ENCODE measurements at places on chromosomes 16 and 17. TPM values are rescaled to one million over a fixed set of nuclear protein-coding genes. Genes with fewer than 3 reads are reported as not detected.

GRCh38 chr17:57674894-57675293, 70.2 kb downstream of the CCDC182 start:
- DNase-seq: no peak

- DNase-seq: no peak
Measured at GRCh38 chr16:11784038-11784369, 13.1 kb downstream of the ZC3H7A start.

DNAI2 gene
- total RNA-seq: 0.27 TPM

DNA sequence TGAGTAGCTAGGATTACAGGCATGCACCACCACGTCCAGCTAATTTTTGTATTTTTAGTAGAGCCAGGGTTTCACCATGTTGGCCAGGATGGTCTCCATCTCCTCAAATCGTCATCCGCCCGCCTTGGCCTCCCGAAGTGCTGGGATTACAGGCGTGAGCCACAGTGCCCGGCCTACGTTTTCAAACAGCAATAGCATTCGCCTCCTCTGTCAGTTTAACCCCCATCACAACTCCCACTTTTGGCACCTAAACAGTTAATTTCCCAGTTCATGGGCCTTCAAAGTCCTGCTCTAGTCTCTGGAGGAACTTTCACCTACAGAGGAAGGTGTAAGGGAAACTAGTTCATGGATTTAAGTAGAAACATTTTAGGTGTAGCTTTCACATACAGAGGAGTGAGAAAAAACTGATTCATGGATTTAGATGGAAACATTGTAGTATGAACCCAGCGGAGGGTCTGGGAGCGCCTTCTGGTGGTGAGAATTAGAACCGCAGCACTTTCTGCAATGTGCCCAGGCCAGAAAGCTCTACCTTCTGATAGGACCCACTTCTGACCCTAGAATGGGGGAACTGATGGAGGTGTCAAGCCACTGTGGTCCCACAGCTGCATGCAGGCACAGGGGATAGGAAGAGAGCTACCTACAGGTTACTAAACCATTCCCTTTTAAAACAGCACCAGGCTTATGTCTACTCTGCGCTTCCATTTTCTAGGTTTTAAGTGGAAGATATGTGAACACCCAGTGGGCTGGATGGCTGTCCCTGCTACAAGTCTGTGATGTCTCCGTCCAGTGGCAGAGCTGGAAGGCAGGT, 12.0 kb upstream of the MEOX1 start:
- peak; percentile 39 for DNase-seq

DNA sequence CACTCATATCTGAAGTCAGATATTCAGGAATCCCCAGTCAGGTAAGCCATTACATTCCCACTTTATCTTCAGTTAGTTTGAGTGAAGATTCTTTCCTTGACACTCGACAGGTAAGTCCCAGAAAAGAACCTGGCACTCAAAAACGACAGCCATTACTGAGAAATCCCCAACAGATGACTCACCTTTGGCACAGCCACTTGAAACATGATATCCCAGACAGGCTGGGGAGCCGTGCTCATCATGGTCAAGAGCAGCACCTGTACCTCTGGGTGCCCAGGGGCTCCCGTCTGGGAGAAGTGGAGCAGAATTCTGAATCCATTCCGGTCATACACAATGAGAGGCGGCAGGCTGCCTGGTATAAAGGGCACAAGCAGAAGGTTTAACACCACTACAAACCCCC, 16.8 kb upstream of the COG7 start:
- DNase-seq: no peak

DNA sequence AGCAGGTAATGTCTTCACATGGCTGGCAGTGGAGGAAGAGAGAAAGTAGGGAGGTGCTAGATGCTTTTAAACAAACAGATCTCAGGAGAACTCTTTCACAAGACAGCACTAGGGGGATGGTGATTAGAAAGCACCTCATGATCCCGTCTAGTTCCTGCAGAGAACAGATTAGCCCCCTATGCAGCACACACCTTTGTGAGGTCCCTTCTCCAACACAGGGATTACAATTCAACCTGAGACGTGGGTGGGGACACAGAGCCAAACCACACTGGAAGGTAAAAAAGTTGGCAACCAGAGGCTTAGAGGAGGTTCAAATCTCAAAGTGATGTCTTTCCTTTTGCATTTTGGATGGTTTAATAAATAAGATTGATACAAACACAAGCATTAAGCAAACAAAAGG, 394.7 kb downstream of the WWOX start:
- DNase-seq: no peak

CACNG3 gene
- not detected for total RNA-seq

PRAC1 gene
- not detected for total RNA-seq

DNA sequence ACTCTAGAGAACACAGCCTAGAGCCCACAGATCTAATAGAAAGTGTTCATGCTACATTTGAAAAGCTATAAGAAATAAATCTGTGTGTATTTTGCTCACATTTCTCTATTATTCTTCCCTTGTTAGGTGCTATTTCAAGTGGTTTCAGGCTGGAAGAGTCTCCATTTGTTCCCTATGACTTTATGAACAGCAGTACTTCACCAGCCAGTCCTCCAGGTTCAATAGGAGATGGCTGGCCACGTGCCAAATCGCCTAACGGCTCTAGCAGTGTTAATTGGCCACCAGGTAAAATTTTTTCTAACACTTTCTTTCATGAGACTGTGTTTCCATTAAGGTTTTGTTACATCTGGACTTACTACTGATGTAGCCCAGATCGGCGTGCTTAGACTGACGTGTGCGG, 30.7 kb upstream of the SLC5A11 start:
- DNase-seq: no peak

DNA sequence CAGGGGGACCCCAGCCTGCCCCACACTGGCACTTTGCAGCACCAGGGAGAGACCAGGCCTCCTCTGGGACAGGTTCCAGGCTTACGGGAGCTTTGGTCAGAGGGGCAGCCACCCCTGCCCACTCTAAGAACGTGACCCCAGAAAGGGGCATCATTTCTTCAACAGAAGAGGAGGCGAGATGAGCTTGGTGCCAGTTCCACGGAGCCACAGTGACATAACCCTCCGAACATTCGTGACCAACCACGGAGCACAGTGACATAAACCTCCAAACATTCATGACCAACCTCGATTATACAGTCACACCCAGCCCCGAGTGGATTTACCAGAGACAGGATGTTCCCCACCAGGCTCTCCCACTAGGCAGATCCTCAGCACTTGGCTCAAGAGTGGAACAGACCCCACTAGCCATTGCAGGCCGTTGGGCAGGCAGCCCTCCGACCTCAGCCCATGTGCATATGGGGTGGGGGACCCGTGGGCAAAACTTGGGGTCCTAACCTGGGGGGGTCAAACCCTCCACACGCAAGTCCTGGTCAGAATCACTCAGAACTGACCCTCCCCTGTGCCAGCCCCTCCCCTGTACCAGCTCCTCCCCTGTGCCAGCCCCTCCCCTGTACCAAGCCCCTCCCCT, 112.9 kb downstream of the METRNL start:
- DNase-seq: no peak

- DNase-seq: no peak
Measured at GRCh38 chr16:19859603-19860002, 25.0 kb downstream of the GPRC5B start.

SLC16A11 gene
- 0.54 TPM for total RNA-seq

MYH1 gene
- total RNA-seq: not detected

STRADA gene
- total RNA-seq: 42.0 TPM

DNA sequence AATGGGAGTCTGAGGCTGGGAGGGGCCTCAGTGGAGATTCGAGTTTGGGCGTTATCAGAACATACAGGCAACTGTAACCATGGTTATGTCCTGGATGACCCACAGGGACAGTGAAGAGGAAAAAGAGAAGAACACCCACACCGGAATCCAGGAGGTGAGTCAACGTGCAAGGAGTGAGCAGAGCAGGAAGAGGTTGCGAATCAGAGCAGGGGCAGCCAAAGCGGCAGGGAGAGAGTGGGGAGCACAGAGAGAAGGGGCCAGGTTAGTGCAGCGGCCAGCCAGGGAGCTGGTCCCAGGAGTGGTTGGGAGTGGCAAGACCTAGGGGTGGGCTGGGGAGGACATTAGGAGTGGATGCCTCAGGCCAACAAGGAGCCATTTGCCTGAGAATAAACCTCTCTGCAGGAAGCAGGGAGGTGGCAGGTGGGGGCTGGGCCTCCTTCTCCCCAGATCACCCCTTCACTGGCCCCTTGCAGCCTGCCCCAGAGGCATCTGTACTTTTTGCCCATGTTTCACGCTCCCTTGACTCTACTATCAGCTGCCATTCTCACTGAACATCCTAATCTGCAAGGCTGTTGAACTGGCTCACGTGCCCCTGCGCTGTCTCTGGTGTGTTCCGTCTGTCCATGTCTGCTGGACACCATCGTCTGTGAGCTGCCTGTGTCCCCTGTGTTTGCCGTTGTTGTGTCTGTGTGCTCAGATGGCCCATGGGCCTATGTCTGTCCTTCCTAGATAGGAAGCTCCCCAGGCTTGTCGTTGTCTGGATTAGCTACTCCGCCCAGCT, 5.1 kb downstream of the KRT13 start:
- DNase-seq: no peak

DNA sequence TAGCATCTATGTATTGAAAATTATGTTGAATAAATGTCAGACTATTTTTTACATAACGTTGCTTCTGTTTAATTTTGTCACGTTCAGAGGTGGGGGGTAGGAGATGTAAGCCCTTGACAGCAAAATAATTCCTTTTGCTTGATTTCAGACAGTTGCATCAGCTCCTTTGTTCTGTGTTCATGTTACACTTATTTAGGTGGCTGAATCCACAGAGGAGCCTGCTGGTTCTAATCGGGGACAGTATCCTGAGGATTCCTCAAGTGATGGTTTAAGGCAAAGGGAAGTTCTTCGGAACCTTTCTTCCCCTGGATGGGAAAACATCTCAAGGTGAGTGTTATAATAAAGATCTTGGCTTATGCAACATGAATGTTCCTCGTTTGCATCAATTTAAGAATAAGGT, 4.5 kb downstream of the HERPUD1 start:
- DNase-seq: no peak

LPO gene
- under 0.01 TPM for total RNA-seq

DNA sequence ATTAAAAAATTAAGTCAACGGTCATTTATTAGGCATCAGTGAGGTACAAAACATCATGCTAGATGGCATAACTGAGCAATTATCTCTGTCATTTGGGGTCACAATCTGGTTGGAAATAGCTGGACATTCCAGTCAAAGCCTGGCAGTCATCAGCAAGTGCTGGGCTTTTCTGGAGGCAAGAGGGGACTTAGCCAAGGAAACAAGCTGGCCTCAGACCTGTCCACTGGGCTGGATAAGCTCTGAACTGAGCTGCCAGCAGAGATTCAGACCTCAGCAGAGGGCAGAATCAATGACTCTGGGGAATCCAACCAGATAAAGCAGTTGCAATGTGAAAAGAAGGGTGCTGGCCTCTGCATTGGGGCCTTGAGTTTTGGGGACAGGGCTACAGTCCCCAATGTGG, 161.9 kb upstream of the NOL11 start:
- no peak for DNase-seq

CARD14 gene
- total RNA-seq: not detected

- no peak for DNase-seq
Measured at GRCh38 chr16:66188917-66189725, 177.4 kb upstream of the CDH5 start.

- DNase-seq: no peak
Measured at GRCh38 chr16:85413691-85414663, 199.1 kb upstream of the GSE1 start.

DNA sequence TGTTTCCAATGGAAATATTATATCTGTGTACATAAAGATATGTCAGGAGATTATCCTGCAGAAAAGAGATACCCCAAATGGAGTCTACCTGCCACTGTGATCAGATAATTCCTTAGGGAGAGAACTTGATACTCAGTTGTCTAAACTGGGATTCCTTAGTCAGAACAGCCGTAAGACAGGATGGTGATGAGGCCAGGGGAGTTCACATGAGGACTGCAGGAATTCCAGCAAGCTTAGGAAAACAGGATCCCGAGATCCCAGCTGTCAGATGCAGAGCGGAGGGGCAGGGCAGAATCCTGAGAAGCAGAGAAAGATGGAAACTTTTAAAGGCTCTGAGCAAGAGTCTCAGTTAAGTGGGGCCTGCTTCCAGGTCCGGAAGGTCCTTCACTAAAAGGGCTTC, 4.7 kb downstream of the KRABD2 start:
- DNase-seq: no peak

GRCh38 chr16:59090541-59090940, 356.4 kb upstream of the GOT2 start:
- DNase-seq: no peak

C1QTNF8 gene
- total RNA-seq: not detected

DNA sequence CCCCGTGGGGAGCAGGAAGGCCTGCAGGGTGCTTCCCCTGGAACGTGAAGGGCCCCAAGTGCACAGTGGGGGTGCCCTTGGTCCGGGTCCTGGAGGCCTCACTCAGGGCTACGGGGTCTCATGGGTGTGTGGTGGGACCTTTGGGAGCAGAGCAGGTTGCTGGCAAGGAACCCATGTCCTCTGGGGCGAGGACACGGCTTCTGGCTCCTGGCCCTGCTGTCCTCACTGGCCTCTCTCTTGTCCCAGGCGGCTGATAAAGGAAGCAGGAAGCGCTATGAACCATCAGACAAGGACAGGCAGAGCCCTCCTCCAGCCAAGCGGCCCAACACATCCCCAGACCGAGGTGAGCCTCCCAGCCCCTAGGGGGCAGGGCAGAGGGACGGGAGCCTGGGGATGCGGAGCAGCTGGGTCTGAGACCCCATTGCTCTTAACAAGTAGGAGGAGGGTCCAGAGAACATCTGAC, 9.8 kb upstream of the IL17C start:
- no peak for DNase-seq

- DNase-seq: no peak
Measured at GRCh38 chr17:75475144-75475835, 18.9 kb downstream of the TMEM94 start.

DPEP1 gene
- under 0.01 TPM for total RNA-seq

- no peak for DNase-seq
Measured at GRCh38 chr16:69201291-69201690, 14.3 kb downstream of the SNTB2 start.

DNA sequence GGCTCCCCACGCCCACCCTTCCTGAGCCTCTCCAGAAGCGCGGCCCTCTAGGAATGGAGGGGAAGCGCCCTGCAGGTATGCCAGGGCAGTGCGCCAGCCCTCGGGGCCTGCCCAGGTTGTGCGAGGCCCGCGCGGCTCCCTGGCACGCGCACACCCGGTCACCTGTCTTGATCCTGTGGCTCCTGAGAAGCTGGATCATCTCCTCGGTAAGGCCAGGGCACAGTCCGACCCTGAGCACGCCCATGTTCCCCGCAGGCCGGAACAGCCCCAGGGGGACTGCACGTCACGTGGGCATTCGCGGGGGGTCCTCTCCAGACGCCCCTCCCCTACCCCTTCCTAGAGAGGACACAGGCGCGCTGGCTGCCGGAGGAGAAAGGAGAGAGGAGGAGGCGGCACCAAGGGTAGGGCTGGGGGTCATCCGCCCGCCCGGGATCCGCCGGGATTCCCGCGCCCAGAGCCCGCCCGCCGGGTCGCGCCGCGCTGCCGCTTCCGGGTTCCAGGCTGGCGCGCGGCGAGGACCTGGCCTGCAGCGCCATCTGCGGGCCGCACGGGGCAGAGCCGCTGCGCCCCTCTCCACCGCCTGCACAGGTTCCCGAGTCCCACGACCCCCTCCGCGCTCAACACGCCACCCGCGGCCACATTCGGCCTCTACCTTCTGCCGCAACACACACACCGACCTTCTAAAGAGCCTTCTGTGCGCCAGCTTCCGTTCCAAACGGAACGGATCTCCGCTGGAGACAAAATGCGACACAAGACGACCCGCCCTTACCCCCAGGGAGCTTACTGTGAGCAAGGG, at the start of gene RAD51D:
Gene RAD51D (minus strand): TSS at position 491 of the 796 bp plus-strand sequence. CDS start 247 bp downstream, at position 244.
- peak; percentile 81 for DNase-seq

Data from hematopoietic multipotent progenitor cell (in vitro differentiated cells).